ENCODE measurements at places on chromosomes 5 and 9.

- no peak for DNase-seq
These were observed 189.9 kb downstream of the DEPDC1B start for GRCh38 chr5:60510049-60510448.

GRCh38 chr5:135100431-135100830 lies 66.4 kb upstream of the PITX1 start:
- DNase-seq: no peak

- no peak for DNase-seq
These were observed 118.2 kb downstream of the FRMD3 start for GRCh38 chr9:83419961-83420360.

- no peak for DNase-seq
These were observed 258.2 kb upstream of the MAP3K1 start for GRCh38 chr5:56557198-56557597.

DNA sequence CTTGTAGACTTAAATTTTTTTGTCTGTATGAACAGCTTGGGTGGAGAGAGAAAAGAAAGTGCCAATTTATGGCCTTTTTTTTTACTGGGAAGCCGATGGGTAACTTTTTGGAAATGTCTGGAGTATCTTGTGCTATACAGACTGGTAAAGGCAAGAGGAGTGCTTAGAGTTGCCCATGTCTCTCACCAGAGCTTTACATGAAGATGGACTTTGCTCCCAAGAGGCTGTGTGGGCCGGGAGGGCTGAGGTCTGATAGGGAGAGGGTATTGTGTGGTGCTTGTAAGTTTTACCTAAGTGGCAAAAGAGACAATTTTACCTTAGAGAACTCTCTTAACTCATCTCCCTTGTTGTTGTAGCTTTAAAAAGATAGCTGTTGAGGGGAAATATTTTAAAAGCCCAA lies 203.2 kb downstream of the SEMA6A start:
- no peak for DNase-seq

GRCh38 chr5:178203670-178204181 lies 607 bp upstream of the HNRNPAB start:
- no peak for DNase-seq

DNA sequence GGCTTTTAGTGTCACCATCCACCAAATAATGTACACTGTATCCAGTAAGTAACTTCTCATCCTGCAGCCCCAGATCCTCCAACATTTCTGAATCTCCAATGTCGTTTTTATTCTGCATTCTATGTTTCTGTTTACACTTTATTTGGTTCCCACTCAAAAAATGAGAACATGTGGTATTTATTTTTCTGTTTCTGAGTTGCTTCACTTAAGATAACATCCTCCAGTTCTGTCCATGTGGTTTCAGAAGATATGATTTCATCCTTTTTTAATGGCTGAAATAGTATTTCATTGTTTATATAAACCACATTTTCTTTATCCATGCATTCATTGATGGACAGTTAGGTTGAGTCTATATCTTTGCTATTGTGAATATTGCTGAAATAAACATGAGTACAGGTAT lies 677.3 kb upstream of the FTMT start:
- DNase-seq: no peak

GRCh38 chr5:15833365-15833764 lies 333.4 kb downstream of the FBXL7 start:
- no peak for DNase-seq

- no peak for DNase-seq
These were observed 201.5 kb downstream of the DAB2IP start for GRCh38 chr9:121852651-121853616.

- DNase-seq: no peak
These were observed 61.2 kb downstream of the TMEM174 start for GRCh38 chr5:73234204-73234555.

GRCh38 chr9:117547904-117548303 lies 133.0 kb upstream of the ASTN2 start:
- no peak for DNase-seq

- no peak for DNase-seq
These were observed 177.9 kb upstream of the MAP3K1 start for GRCh38 chr5:56637321-56637920.

- DNase-seq: no peak
These were observed 90.0 kb upstream of the RORB start for GRCh38 chr9:74407166-74407565.

GRCh38 chr9:87276327-87276841 lies 221.3 kb upstream of the DAPK1 start:
- DNase-seq: no peak

DNA sequence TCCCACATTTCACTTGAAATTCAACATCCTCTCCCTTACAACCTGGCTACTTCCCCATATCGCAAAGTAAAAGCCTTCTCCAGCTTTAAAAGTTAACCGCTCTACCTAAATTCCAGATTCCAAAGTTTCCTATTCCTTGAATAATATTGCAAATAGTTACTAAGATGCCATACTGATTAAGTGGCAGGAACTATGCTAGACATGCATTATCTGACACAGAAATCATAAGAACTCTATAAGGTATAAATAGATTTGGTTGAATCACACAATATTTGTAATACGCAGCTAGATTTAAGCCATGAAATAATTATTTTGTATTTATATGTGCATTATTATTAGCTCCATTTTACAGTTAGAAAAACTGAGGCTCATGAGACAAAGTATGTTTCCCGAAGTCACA lies 92.8 kb downstream of the NFIB start:
- no peak for DNase-seq

GRCh38 chr5:75052192-75053053 lies at the start of gene GCNT4:
TSS of gene GCNT4 (minus strand) at chr5:75052558. CDS start at chr5:75030037, 22,521 bp downstream.
- DNase-seq: peak; percentile 26

DNA sequence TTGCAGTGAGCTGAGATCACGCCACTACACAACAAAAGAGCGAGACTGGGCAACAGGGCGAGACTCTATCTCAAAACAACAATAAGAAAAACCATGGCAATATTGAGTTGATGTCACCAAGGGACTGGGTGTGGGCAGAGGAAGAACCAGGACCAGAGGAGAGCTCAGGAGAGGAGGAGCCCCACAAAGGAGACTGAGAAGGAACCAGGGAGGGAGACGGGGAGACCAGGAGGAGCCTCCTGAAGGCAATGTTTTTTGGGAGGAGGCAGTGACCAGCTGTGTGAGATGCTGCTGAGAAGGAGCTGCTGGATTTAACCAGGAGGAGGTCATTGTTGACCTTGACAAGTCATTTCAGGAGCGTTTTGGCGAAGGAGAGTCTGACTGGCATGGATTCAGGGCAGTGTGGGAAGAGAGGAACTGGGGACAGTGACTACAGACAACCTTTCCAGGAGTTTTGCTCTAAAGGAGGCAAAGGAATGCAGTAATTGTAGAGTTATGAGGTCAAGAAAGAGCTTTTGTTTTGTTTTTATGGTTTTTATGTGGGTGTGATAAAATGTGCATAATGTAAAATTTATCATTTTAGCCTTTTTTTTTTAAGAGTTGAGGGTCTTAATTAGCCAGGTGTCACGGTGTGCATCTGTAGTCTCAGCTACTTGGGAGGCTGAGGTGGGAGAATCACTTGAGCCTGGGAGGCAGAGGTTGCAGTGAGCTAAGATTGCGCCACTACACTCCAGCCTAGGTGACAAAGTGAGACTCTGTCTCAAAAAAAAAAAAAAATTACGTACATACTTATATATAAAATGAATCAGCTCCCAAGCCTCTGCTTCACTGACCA lies 17.9 kb downstream of the TRUB2 start:
- DNase-seq: no peak

GRCh38 chr5:141845371-141845851 lies 32.8 kb downstream of the PCDH1 start:
- DNase-seq: no peak

- peak; percentile 26 for DNase-seq
These were observed 72.6 kb downstream of the PIK3R1 start for GRCh38 chr5:68287976-68288706.

DNA sequence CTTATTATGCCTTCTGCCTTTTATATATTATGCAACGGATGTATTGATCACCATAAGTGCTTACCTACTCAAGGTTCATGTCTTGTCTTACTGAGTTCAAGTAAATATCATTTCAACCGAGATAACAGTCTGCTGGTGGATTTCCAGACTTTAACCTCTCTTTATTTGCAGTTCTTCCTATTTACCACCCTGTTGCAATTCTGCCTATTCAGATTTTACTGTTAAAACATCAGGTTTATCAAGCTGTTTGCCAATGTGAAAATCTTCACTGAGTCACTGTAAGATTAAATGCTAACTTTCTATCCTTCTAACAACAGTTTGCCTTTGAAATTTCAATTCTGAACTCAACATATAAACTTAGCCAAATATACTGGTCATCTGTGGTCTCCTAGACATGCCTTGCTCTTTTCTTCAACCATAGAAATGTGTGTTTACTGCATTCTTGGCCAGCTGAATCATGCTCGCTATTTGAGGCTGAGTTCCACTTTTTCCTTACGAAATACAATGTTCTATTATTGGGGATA lies 471.7 kb upstream of the RORB start:
- DNase-seq: no peak

GRCh38 chr9:113444736-113445135 lies 18.8 kb upstream of the RGS3 start:
- no peak for DNase-seq

DNA sequence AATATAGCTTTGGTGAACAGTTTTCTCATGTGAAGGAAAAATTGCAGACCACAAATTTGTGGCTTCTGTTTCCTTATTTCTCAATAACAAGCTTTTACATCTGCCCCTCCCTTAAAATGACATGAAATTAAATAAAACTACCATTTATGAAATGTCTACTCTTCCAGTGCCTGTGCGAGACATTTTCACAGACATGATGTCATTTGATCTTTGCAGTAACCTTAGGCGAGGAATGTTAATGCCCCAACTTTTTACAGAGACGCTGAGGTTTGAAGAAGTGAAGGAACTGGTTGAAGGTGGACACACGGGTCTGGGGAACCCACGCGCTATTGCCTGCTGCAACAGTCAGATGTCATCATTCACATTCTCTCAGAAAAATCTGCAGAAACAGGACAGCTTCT lies 61.5 kb downstream of the OSTF1 start:
- no peak for DNase-seq

DNA sequence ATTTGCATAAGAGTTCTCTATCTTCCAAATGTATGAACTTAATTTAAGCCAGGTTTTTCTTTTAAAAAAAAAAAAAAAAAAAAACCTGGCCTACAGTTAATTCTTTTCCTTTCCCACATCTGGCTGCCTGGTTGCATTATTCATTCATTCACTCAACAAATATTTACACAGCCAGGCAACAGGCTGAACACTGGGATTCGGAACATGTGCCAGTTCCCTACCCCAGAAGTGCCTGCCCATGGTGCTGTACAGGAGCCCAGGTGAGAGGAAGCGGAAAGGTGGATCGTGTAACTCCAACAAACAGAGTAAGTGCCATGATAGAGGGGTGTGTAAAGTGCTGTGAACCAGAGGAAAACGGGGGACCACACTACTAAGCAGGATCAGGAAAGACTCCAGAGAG lies 93.6 kb downstream of the CDK5RAP2 start:
- DNase-seq: no peak

DNA sequence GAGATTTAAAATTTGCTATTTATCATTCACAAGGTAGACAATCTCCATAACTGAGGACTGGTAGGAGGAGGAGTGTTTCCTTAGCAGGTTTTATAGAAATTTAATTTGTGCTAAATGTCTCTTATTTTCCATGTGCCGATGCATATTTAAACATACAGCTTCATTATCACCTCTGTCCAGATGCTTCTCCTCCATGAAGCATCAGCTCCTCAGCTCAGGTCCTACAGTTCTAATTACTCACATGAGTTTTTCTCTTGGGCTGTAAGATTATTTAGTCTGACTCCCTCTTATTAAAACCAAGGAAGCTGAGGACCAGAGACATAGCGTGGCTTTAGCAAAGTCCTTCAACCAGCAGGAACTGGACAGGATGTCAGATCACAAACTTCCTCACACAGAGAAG lies 300.2 kb upstream of the PANK3 start:
- no peak for DNase-seq

- no peak for DNase-seq
These were observed 377.6 kb downstream of the DNAH5 start for GRCh38 chr5:13566871-13567339.

DNA sequence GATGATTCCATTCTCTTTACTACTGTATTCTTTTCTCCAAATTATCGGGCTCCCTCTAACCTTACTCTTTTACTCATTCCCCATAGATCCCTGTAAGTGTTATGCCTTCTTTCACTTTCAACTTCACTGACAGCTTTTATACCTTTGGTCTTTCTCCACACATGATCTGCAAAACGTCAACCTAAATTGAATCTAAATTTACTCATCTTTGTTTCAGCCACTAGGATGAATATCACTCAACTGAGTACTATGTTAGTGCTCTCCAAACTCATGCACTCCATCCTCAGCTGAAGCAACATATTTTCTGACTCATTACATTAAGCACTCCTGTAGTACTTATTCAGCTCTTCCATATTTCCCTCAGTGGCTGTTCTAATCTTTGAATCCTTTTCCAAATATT lies 133.4 kb downstream of the ADAMTS19 start:
- no peak for DNase-seq

DNA sequence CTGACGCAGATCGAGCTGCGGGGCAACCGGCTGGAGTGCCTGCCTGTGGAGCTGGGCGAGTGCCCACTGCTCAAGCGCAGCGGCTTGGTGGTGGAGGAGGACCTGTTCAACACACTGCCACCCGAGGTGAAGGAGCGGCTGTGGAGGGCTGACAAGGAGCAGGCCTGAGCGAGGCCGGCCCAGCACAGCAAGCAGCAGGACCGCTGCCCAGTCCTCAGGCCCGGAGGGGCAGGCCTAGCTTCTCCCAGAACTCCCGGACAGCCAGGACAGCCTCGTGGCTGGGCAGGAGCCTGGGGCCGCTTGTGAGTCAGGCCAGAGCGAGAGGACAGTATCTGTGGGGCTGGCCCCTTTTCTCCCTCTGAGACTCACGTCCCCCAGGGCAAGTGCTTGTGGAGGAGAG lies 4.6 kb upstream of the PHYHD1 start:
- no peak for DNase-seq

GRCh38 chr5:180631549-180632383 lies 17.6 kb downstream of the FLT4 start:
- no peak for DNase-seq

DNA sequence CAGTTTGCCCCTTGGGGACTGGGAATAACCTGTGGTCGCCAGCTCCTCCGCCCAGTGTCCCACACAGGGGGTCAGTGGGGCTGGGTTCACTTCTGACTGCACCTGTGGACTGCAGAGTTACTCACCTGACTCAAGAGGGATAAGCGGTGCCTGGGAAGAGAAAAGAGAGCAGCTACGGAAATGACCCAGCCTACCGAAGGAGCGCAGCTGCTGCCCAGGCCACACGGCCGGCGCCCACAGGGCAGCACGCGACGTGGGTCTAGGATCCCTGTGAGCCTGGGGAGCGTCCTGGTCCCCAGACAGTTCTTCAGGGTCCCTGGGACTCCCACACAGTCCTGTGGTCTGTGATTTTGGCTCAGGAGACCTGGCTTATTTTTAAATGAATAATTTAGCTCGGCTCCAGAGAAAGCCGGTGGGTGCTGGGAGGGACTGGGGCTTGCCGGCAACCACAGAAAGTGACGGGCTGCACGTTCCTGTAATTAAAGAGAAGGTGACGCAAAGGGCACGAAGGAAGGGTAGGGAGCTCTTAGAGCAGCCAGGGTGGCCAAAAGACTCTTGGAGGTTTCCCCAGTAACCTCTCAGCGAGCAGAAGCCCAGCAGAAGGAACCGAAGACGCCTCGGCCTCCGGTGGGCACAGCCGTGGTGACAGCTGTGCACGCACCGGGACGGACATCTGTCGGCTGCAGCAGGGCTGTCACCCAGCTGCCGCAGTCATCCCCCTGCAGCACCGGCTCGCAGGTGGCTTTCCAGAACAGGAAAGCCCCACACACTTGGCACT lies 97.5 kb upstream of the FCN2 start:
- no peak for DNase-seq

GRCh38 chr5:168978015-168978414 lies 322.9 kb downstream of the SLIT3 start:
- DNase-seq: no peak

All from stimulated activated CD4-positive, alpha-beta T cell treated with anti-CD3 and anti-CD28 coated beads, Interleukin-2, amount 100 ng/mL, for 48 hours (primary cell).